ENCODE measurements at places on chromosomes 7 and 10.

DNA sequence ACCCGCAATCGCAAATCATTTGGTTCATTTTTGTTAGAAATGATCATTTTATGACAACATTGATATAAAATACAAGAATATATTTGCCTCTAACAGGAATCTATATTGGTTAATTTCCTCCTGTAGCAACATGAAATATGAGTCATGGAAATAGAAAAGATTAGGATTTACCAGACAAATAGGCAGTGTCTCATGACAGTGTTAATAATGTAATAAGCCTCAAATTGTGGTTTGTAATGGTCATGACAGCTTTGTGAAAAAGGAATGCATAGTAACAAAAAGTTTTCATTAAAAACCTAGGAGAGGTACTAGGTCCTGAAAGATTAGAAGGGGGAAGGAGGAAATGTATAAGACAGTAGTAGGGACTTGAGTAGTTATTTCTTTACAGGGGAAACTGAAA, 7.9 kb upstream of the SLK start:
- DNase-seq: no peak

DNA sequence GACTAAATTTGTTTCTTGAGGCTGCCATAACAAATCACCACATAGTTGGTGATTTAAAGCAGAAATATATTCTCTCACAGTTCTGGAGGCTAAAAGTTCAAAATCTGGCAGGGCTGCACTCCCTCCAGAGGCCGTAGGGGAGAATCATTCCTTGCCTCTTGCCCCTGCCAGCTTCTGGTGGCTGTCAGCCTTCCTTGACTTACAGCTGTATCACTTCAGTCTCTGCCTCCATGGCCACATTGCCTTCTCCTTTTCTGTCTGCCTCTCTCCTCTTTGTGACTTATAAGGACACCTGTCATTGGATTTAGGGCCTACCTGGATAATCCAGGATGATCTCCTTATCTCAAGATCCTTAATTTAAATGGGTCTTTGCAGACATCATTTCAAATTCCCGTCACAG, 5.8 kb upstream of the LRRC4 start:
- no peak for DNase-seq

DNA sequence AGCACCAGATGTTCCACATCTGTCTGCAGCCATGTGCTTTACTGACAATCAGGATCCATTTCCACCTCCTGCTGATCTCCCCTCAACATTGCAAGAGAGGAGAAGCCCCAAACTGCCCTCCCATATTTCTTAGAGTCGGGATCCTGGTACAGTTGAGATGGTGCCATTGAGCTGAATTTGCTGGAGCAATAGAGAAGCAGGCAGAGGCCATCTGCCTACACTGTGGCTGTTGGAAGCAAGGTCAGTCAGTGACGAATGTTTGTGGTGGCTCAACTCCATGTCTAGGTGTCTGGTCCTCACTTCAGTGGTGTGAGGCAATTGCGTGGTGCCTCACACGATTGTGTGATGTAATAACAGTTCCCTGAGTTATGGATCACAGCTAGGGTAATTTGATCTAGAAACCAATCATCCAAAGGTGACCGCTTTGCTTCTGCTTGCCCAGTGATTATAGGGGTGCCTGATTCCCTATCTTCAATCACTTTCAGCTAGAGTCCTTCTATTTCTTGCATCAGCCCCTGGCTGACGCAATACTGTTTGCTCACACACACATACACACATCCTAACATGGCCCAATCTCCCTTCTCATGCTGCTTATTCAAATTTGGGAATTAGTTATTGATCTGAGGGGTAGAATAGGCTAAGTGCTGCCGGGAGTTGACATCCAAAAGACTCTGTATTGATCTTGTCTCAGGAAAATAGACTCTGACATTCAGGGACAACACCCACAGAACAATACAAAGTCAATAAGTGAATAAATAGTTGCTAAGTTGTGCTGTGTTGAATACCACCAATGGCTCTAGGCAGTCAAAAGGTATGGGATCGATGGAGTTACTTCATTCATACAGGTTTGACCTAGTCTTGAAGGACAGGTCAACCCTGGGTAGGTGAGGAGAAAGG, 46.1 kb upstream of the SLC35B4 start:
- DNase-seq: no peak

GRCh38 chr10:62482581-62482980, 108.4 kb downstream of the ZNF365 start:
- DNase-seq: no peak

DNA sequence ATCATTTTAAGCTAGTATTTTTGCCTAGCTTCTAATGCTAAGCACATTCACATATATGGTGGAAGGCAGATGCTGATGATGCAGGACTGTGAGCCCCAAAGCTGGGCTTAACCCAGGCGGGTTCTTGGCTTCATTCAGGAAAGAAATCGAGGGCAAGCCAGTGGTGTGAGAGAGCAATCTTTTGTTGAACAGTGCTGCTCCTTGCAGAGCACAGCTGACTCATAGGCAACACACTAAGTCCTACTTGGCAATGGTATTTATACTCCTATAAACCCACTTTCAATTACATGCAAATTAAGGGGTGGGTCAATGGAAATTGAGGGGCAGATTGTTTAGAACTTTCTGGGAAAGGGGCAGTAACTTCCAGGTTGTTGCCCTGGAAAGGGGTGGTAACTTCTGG, 42.0 kb upstream of the CELF2 start:
- DNase-seq: no peak

- DNase-seq: no peak
Observed at GRCh38 chr10:99667108-99667751, 7.9 kb downstream of the ENTPD7 start.

- DNase-seq: no peak
Observed at GRCh38 chr10:87547734-87548311, 43.1 kb downstream of the MINPP1 start.

- DNase-seq: no peak
Observed at GRCh38 chr7:39075210-39075609, 97.5 kb downstream of the POU6F2 start.
